Activated T-helper 2 cell treated with anti-CD3 and anti-CD28 coated beads, Interferon-gamma antibody, Interleukin-2, Interleukin-4, amounts not matched to agents 10 μg/mL and 5 μg/mL and 100 μg/mL, durations not matched to agents 14 hours and 24 hours and 36 hours (primary cell): ENCODE measurements at places on chromosomes 4 and X.

DNA sequence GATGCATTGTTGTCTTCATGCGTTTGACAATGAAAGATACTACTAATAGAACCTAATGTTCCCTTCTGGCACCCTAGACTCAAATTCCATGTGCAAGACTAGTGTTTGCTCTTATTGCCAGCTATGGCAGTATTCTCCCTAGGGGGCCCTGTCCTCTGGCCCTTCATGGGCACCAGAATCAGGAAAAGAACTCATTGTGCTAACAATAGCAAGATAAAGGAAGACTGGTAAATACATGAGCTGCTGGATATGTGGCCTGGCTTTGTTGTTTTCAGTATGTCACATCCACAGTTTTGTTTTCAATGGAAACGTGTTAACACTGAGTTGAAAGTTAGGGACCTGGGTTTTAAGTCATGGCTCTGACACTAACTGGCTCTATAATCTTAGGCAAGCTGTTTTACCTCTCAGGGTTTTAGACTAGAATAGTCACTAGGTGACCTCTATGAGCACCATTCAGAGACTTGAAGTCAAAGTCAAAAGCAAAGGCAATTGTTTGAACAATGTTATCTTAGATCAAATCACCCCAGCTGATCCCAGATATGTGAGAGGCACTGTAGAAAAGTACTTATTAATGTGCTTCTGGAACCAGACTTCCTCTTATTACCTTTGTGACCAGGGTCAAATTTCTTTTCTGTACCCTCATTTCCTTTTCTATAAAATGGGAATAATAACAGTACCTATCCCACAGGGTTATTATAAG lies 253.7 kb upstream of the DIAPH2 start:
- no peak for DNase-seq

GRCh38 chr4:155679343-155679742 lies 12.7 kb downstream of the GUCY1A1 start:
- no peak for DNase-seq

DNA sequence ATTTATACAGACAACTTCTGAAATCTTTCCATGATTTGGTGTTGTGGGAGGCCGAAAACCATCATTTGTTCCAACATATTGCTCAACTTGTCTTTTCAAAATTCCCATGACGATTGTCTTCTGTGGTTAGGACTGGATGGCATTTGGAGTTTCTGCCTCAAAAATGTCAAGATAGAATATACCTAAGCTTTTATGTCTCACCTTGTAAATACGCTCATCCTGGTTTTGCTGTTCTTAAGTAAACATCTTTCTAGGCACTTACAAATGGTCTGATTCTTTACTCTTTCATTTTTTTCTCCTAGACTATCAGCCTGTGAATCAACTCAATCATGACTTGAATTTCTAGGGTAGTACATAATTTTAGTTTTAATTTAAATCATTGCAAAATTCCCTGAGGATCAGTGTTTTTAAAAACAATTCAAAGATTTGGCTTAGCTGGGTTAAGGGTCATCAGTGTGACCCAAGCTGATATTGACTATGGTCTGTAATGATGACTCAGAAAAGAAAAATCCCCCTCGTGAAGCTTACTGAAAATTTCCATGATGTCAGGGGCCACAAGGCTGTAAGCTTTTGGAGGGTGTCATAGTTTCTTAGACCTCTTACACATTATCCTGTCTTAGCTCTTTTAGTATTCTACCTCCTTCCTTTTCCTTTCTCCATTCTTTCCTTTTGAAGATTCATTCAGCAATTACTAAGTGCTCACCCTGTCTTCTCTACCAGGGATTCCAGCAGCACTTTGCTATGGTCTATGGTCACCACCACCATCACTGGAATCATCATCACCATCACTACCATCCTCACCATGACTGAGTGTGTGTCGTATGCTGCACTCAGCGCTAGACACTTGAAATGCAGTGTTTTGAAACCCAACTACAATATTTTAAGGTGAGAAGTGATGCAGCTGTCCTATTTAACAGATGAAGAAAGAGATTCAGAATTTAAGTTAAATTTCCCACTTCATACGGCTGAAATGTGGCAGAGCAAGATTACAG lies 124.4 kb downstream of the CPE start:
- DNase-seq: no peak

DNA sequence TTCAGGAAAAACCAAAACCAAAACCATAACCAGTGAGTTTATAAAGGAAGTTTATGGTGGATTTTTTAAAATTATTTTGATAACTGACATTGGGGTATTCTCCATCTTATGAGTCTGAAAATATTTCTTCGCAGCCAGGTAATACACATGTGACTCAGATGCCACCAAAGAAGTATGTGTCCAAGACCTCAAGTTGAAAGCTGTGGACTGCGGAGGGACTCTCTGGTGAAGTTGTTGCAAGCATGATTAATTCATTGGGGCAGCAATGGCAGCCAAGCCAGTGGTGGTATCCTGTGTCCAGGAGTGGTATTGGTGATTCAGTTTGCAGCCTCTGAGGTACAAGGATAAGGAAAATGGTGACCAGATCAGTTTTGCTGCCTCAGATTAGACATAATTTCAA lies 14.0 kb upstream of the ADH5 start:
- DNase-seq: no peak
